ENCODE measurements at places on chromosomes 11 and 22. TPM values are rescaled to one million over a fixed set of nuclear protein-coding genes. Genes with fewer than 3 reads are reported as not detected.

- no peak for DNase-seq
These were observed 23.8 kb downstream of the UPB1 start for GRCh38 chr22:24518771-24519485.

- DNase-seq = peak; percentile 33
These were observed 199.7 kb downstream of the C11orf91 start for GRCh38 chr11:33500861-33501479.

- no peak for DNase-seq
These were observed 126.3 kb downstream of the FEZ1 start for GRCh38 chr11:125369808-125370207.

DNA sequence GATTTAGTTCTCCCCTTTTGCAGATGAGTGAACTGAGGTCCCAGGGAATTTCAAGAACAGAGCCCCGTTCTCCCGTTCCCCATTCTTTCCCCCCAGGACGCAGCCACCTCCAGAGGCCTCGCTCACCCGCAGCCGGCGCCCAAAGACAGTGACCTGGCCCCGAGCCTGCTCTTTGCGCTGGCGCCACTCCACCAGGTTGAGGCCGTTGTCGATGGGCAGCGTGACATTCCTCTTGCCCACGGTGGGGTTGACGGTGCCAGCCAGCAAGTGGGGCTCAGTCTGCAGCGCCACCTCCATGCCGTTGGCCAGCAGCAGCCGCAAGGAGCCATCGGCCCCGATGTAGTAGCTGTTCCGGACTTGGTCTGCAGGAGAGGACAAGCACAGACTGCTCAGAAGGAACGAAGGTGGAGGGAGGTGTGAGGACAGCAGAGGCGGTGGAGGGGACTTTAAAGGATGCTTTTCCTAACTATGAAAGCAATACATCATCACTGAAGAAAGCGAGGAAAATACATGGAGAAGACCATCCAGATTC, 101.4 kb upstream of the NARS2 start:
- no peak for DNase-seq

- DNase-seq = no peak
These were observed 6.5 kb upstream of the CERK start for GRCh38 chr22:46744581-46744980.

DNA sequence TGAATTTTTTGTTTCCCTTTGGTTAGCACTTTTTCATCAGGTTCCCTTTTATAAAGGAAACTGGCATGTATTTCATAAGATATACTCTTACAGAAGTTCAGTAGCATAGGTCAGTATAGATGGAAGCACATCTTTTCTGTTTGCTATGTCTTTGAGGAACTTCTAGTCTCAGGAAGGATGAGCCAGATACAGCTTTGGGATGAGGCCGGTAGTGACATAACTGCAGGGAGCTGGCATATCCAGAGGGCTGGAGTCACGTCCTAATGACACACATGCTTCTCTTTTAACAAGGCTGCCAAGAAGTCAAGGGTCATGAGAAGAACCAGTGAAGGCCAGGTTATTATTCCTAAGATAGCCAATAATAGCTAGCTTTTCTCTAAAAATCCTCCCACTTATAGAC, 33.3 kb upstream of the ADSL start:
- no peak for DNase-seq

GRCh38 chr11:36352922-36353321, 56.8 kb downstream of the PRR5L start:
- no peak for DNase-seq

DNA sequence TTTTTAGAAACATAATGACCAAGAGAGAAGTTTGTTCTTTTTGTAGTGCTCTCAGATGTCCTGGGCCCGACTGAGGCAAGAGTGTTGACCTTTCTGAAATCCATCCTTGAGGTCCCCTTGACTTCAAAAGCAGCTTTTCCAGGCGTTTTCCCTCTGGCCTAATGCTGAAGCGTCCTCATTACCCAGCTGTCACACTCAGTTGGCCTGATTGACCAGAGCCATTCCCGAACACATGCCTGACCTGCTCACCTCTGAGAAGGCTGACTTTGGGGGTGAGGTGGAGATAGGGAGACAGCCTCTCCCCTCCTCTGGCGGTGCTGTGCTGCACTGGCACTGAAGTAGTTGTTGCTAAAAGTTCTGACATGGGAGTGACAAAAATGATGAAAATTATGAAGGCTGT, 66.9 kb downstream of the ALX4 start:
- no peak for DNase-seq

DNA sequence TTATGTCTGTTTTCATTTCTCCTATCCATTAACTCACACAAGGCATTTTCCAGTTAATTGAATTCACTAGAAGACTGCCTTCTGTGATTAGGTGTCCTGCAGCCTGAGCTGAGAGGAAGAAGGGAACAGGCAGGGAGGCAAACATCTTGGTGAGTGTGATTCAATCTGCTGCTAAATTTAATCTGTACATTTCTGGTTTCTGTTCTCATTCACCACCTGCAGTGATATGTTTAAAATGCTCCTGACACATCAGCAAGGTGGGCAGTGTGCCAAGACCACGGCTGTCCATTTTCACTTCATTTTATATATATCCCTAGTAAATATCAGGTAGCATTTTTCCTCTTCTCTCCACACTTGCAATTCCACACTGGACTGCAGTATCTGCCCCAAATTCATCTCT, 416.5 kb downstream of the TMEM135 start:
- no peak for DNase-seq

DNA sequence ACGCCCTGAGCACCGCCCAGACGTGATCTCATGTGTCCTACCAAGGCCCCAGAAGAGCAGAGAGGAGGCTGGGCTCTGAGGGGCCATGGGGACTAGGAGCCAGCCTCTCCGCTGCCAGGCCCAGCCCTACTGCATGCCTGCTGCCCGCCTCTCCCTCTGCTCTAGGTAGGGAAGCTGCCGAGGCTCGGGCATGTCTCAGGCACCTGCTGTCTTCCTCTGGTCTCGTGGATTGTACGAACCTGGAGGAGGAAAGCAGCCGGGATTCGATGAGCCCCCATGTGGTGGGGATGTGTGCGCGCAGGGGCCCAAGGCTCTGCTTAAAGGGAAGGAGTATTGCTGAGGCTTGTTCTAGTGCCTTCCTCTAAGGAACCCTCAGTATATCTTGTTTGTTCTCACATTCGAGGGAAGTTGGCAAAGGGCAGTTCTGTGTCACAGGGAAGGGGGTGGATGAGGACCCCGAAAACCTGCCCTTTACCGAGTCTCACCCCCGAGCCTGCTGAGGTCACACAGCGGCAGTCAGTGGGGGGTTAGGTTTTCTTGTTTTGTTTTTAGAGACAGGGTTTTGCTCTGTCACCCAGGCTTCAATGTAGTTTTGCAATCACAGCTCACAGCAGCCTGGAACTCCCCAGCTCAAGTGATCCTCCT, 21.2 kb downstream of the DAGLA start:
- no peak for DNase-seq

- DNase-seq = no peak
These were observed 34.7 kb downstream of the CCDC83 start for GRCh38 chr11:85889676-85890579.

- DNase-seq = peak; percentile 88
These were observed 116.6 kb upstream of the GRK3 start for GRCh38 chr22:25447686-25448434.

DNA sequence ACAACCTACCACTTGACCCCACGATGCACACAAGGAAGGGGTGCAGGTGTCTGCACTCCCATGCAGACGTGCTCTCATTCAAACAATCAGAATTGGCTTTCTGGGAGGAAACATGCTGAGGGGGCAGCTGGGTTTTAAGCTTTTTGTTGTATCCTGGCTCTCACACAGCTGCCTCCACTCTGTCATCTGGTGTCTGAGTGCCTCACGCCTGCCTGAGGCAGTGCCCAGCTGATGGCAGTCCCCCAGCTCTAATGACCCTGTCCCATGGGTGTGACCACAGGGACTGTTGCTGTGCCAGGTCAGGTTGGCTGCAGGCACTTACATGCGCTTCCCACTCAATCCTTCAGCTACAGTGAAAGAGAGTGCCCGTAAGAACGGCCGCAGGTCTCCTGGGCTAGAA, 53.7 kb downstream of the ARFGAP3 start:
- DNase-seq = no peak

GRCh38 chr22:24969560-24970301, 17.2 kb downstream of the KIAA1671 start:
- DNase-seq = no peak

DNA sequence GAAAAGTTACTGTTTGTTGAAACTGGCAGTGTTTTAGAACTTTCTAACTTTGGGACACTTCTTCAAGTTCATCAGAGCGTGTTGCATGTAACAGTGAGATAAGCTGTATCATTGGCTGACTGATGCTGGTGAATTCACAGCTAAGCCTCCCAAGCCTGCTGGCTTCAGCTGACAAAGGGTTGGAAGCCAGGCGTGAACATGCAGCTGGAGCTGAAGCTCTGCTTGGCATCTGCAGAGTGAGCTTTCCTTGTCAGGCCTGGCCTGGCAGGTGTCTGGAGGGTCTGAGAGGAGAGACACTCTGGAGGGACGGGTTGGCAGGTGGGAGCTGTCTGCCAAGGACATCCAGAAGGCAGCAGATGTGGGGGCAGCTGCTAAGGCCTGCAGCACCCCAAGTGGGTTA, 1.5 kb downstream of the AMPD3 start:
- no peak for DNase-seq

DNA sequence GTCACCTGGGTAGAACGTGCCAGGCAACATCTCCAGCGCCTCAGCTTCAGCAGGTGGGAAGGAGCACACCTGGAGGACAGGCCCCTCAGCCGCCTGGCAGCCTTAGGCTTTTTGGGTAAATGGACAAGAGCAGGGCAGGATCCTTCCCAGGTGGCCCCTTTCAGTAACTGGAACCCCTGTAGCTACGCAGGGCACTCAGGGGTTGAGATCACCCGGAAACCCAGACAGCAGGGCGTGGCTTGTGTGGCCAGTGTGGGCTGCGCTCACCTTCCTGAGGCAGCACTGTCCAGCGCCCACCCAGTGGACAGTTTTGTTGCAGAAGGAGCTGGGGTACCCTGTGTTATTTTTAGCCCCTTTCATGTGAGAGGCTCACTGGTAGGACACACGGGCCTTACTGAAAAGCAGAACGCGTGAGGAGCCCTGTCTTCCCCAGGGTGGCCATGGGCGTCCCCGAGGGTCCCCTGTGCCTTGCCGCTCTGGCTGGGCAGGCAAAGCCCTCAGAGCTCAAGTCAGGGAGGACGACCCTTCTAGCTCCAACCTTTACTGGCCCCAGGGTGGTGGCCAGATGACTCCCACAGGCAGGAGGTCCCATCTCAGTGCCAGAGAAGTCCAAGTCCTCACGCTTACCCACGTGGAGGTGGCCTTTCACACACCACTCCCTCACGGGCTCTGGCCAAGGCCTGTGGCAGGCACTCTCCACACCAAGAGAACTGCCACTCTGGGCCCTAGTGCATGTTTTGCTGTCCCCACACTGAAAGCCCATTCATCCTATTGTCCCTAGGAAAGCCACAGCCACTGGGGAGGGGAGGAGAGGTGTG, 75.8 kb downstream of the CTTN start:
- no peak for DNase-seq

- no peak for DNase-seq
These were observed 98.6 kb upstream of the BLID start for GRCh38 chr11:122214567-122214966.

- no peak for DNase-seq
These were observed 691.4 kb downstream of the BRD1 start for GRCh38 chr22:49136041-49136815.

- DNase-seq = no peak
These were observed 836 bp downstream of the SLC16A8 start for GRCh38 chr22:38082986-38083710.

- no peak for DNase-seq
These were observed 54.9 kb downstream of the TSPAN18 start for GRCh38 chr11:44781655-44782054.

DNA sequence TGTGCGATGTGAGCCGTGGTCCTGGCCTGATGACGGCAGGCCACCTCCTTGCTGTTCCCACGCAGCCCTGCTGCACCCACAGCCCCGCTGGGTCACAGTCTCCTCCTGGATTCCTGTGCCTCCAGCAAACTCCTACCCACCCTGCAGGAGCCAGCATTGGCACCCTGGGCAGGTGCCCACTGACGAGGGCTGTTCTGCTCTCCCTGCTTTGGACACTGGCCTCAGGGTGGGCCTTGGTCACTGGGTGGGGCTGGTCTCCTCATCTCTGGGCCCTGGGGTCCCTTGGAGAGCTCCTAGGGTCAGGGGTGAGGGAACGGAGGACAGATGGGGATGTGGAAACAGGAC, 12.7 kb downstream of the TSPAN4 start:
- DNase-seq = no peak

- DNase-seq = no peak
These were observed 25.2 kb downstream of the USP28 start for GRCh38 chr11:113850188-113850587.

Gene SCGB2A2
- polyA plus RNA-seq = not detected

Gene CASP5
- not detected for polyA plus RNA-seq

Gene ESAM
- polyA plus RNA-seq = 65.1 TPM

Gene JHY
- polyA plus RNA-seq = 1.4 TPM

Gene SOX6
- 30.0 TPM for polyA plus RNA-seq

Gene P2RY6
- 2.4 TPM for polyA plus RNA-seq

Gene MN1
- polyA plus RNA-seq = 17.7 TPM

Gene SEC14L2
- polyA plus RNA-seq = 2.0 TPM

Gene PHF21B
- 0.28 TPM for polyA plus RNA-seq

Gene LRRC10B
- polyA plus RNA-seq = not detected

Gene F2
- polyA plus RNA-seq = not detected

Data from hindlimb muscle (tissue), 1 donor.